Right cardiac atrium (tissue), 5 donors: ENCODE measurements at places on chromosomes 11 and 22. TPM values are rescaled to one million over a fixed set of nuclear protein-coding genes. Genes with fewer than 3 reads are reported as not detected.

DNA sequence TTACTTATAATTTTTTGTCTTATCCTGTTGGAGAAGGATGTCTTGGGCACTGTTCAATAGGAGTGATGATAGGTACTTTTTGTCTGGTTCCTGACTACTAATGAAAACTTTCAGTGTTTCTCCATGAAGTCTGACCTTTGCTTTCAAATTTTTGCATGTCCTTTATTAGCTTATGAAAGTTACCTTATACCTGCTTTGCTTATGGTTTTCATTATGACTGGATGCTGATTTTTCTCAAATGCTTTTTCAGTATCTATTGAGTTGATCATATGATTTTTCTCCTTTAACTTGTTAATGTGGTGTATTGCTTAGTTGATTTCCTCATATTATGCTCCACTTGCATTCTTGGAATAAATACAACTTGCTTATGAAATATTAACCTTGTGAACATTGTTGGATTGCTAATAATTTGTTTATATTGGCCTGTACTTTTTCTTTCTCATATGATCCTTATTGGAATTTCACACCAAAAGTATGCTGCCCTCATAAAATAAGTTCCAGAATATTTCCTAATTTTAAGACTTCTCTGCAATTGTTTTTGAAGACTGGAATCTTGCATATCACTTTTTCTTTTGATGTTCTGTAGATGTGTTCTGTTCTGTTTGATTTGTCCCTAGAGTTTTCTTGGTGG, 85.0 kb upstream of the SC5D start:
- no peak for DNase-seq

B3GAT1 gene
- 0.18 TPM for polyA plus RNA-seq

PCSK7 gene
- polyA plus RNA-seq, result 25.7 TPM

APOL4 gene
- polyA plus RNA-seq, result 3.8 TPM

- no peak for DNase-seq
Observed at GRCh38 chr11:26470992-26471391, 101.1 kb downstream of the MUC15 start.

GAL3ST1 gene
- 0.75 TPM for polyA plus RNA-seq

DNA sequence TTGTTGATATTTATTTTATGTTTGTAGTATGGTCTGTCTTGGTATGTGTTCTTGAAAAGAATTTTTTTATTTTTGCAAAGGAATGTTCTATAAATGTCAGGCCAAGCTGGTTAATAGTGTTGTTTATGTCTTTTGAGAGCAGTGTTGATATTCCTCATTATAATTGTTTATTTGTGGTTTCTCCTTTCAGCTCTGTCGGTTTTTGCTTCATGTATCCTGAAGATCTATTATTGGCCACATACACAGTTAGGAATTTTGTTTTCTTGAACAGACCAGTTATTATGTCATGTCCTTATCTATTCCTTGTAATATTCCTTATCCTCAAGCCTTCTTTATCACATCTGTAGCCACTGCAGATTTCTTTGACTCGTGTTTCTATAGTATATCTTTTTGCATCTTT, 56.5 kb downstream of the PDHX start:
- DNase-seq, result no peak

DNA sequence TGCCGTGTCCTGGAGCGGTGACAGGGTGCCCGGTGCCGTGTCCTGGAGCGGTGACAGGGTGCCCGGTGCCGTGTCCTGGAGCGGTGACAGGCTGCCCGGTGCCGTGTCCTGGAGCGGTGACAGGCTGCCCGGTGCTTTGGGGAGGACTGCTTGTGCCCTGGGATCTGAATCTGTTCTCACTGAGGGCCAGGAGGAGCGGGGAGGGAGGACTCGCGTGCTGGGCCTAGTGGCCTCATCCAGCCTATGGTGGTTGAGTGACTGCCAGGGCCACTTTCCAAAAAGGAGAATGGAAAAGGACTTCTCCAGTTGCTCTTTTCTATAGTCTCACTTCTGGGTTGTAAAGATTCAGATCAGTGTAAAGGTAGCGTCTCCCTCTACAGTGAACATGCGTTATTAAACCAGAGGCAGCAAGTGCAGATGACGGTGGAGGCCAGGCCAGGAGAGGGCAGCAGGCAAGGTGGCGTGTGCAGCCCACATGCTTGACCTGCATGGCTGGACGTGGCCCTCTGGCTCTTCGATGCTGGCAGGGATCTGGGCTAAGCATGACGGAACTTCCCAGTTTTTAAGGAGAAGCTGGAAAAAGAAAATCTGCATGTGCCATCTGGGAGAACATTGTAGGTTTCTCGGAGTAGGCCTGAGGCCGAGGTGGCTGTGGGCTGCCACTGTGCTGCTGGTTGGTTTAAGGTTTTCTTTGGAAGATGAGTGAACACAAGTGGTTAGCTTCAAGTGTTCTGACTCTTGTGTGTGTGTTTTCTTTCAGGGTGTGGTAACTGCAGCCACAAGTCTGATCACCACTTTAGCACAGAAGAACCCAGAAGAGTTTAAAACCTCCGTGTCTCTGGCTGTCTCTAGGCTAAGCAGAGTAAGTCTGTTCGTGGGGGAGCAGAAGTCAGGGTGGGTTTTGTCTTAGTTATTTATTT, 55.0 kb downstream of the AP2A2 start:
- DNase-seq, result no peak

DNA sequence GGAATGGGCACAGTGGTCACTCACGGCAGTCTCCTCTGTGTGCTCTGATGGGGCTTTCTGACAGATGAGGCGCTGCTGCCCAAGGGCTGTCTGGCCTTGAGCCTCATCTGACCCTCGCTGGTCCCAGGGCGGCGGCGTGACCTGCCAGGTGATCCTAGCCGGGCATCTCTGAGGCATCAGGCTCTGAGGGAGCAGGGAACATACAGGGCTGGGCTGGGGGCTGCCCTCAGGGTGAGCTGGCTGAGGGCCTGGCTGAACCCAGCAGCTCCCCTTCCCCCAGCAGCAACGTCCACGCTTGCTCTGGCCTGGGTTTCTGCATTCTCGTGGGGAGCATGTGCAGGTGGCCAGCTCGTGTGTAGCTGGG, 47.6 kb downstream of the MOB2 start:
- no peak for DNase-seq

- DNase-seq, result no peak
Observed at GRCh38 chr11:118411530-118411929, 10.1 kb downstream of the ATP5MG start.

DNA sequence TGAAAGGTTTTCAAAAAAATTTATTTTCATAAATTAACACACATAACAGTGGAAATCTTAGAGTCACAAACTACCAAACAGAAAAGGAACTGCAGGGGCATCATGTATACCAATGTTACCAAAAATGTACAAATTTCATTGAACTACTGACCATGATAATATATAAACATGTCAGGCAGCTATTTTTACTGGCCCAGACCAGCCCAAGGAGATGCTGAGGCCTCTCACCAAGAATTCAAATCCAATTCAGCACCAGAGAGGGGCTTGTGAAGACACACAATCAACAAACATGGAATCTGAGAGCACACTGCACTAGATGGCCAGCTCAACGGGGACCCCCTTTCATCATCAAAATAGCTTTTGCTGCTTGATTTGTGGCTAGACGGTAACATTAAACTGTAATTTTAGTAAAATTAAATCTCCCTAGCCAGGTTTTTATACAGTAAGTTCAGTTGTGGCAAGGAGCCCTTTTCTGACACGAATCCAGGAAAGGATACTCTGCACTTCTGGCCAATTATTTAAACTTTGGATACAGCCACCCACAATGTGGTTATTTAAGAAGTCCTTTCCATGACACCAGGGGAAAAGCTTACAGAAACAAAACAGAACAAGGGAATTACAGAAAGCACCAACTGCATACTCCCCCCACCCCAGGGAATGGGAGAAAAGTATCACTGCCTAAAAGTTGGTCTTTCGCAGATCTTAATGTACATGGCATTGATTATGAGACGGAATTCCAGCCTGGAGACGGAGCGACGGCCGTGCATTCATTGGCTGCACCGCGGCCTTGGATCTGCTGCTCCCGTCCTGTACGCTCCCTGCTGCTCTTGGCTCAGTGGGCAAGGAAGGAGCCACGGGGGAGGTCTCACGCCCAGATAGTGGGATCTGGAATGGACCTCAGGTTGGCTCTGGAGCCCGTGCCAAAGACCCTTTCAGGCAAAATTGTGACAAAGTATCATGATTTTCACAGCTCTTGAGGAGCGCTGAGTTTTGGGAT, 19.6 kb upstream of the PISD start:
- no peak for DNase-seq

DNA sequence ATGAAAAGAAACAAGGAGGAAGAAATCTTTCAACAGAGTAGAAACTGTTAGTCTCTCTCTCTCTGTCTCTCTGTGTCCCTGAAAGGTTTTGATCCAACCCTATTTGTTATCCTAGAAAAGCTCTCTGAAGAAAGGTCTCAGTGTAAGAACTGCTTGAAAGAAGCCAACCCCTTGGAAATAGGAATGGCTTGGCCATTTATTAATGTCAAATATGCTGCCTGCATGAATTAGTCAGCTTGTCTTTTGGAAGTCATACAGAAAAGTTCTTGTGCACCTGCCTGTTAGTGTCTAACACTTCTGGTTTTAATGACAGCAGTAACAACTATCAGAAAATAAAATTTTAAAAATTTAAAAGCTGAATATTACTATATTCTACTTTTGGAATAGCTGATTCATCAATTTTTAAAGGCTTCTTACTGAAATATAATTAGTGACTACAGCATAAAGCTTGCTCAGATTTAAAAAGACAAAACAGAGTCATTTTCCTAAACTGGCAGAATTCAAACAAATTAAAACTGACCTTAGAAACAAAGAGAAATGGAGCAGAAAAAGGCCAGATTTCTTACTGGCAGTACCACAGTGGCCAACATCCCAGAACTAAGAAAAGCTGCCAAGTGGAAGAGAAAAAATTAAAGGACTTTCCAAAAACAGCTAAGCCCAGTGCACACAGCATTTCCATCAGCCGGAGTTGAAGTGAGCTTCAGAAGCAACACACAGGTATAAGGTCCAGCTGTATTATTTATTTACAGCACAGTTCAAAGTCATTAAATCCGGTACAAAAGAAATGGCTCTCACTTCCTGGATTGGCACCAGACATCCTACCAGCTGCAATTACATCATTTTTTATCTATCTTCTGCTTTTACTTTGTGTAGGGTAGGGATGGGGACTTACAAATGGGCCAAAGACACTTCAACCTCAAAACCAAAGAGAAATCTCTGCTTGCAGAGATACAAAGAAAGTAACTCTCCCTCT, 76.3 kb downstream of the PRCP start:
- no peak for DNase-seq

GRCh38 chr11:120952461-120953434, 71.2 kb upstream of the TBCEL start:
- DNase-seq, result peak; percentile 93

ADORA2A gene
- 6.6 TPM for polyA plus RNA-seq

DNA sequence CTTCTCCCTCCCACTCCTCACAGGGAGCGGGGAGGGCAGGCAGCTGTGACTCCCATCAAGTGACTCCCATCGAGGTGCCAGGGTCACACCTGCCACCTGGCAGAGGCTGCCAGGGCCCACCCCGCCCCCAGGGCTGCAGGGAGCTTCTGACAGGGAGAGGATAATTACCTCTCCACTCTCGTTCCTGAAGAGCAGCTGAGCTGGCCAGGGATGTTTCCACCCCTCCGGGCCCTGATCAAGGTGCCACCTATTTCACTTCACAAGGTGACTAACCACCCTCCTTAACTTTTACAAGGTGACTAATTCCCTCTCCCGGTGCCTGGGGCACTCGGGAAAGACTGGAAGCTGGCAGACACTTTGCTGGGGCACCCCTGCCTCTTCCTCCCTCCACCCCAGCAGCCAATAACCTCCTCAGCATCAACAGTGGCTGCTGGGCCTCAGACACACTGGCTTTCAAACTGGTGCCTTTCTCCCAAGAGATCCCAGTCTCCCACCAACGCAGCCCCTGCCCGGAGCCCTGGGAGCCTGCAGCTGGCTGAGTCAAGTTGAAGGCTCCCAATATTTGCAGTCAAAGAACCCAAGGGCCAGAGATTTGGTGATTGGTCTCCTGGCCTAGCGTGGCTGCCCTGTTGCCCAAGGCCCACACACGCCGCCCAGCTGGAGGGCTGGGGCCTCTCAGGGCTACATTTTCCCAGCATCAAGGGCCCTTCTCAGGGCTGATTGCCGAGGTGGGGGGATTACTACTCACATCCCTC, 22.0 kb upstream of the MYRF start:
- no peak for DNase-seq

GRCh38 chr22:20526305-20526627, 18.9 kb downstream of the MED15 start:
- DNase-seq, result no peak

CFAP300 gene
- 1.1 TPM for polyA plus RNA-seq

DNA sequence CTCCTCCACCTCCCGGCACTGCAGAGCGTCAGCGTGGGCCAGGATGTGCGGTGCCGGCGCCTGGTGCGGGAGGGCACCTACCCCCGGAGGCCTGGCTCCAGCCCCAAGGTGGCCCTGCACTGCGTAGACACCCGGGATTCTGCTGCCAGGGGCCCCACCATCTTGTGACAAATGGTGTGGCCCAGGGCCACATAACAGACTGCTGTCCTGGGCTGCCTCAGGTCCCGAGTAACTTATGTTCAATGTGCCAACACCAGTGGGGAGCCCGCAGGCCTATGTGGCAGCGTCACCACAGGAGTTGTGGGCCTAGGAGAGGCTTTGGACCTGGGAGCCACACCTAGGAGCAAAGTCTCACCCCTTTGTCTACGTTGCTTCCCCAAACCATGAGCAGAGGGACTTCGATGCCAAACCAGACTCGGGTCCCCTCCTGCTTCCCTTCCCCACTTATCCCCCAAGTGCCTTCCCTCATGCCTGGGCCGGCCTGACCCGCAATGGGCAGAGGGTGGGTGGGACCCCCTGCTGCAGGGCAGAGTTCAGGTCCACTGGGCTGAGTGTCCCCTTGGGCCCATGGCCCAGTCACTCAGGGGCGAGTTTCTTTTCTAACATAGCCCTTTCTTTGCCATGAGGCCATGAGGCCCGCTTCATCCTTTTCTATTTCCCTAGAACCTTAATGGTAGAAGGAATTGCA, 13.5 kb downstream of the TSKU start:
- no peak for DNase-seq

HBE1 gene
- polyA plus RNA-seq, result 0.11 TPM

ACTN3 gene
- polyA plus RNA-seq, result 0.05 TPM

ZNF408 gene
- 5.9 TPM for polyA plus RNA-seq

OR52N4 gene
- polyA plus RNA-seq, result not detected

- no peak for DNase-seq
Observed at GRCh38 chr22:50301581-50301991, 5.9 kb downstream of the PLXNB2 start.

DNA sequence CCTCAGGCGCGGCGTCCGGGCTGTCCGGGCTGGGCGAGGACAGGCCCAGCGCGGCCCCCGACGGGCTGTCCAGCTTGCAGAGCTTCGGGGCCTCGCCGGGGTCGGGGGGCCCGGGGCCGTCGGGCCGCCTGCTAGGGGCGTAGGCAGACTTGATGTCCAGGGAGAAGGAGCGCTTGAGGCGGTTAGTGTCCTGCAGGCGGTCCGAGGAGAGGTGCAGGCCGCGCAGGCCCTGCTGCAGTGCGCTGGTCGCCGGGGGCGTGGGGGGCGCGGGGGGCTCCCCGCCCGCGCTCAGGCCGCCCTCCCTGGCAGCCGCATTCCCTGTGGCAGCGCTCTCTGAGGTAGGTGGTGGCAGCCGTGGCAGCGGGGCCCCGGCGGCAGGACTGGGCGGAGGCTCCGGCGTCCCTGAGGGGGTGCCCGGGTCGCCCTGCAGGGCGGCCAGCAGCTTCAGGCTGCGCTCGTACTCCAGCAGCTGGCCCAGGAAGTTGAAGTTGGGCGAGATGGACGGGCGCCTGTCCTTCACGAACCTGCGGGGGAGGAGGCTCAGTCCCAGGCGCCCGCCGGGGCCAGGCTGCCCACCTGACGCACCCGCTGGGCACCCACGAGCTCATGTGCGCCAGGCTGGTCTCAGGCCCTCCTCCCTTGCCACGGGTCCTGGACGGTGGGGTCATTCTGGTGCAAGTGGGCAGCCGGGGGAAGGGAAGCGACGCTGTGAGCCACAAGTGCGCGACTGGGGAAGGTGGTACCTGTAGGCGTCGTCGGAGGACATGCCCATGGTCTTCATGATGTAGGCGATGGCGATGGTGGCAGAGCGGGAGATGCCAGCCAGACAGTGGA, 14.8 kb downstream of the DUSP8 start:
- DNase-seq, result peak; percentile 45
